ENCODE measurements at places on chromosomes 5 and 9.

GRCh38 chr9:75599126-75599525, 291.3 kb upstream of the PCSK5 start:
- DNase-seq = no peak

DNA sequence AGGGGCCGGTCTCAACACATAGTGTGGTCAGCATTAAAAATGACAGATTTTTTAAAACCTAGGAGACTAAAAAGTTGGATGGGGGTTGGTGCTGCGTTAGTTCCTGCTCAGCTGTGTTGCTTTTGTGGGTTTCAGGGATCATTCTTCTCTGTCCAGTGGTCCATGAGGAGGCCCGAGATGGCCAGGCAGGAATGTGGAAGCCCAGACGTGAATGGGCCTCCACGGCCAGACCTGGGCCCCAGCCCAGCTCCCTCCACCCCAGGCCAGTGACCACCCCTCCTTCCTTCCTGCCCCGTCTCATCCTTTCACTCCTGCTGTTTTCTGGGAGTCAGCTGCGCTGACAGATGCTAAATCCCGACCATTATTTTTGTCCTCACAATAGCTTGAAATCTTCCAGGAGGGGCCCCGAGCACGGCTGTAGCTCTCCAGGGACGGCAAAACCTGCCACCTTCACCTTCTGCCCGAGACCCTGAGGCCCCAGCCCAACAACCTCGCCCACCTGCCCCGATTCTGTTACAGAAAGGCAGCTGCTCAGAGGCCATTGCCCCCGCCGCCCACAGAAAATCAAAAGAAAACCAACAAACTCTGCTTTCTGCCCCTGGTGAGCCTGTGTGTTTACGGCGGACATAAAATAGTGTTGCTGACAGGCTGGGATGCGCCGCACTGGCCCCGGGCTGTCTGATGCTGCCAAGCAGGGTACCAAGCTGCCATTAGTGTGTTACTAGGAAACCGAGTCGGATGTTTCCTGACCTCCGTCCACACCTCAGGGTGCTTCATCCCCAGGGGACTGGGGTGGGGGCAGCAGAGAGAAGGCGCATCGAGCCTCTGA, 83.7 kb upstream of the SARDH start:
- DNase-seq = no peak

GRCh38 chr9:86713470-86713869, 233.8 kb downstream of the GAS1 start:
- no peak for DNase-seq

- peak; percentile 32 for DNase-seq
These were observed 1.2 kb downstream of the ANKRD33B start for GRCh38 chr5:10564838-10565784.

DNA sequence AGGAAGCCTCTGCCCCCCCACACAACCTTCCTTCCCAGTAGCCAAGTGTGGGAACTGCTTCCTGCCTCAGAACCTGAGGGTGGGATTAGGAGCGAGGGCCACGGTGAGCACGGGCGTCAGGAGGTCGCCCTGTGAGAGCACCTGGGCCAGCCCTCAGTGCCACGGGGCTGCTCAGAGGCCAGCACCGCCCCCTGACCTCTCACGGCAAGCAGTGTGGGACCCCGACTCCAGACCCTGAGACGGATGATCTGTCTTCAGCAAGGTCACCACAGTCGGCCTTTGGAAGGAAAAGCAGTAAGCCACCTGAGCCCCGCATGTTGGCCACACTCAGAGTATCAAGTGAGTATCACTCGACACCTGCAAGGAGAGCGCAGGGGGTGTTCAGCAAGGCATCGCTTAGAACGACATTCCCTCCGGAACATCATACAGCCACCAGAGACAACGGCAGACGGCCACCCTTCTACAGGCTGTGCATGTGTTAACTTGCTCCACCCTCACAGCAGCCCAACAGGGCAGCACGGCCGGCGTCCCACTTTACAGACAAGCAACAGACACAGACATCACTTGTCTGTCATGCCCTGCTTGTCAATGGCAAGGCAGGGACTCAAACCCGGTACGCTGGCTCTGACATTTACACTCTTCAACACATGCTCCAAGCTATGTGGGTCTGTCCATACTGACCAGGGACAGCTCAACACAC, 50.2 kb downstream of the IPPK start:
- no peak for DNase-seq

Measured in stimulated activated CD4-positive, alpha-beta T cell treated with anti-CD3 and anti-CD28 coated beads, Interleukin-2, amount 100 ng/mL, for 24 hours (primary cell).